ENCODE measurements at places on chromosomes 5 and 9.
A peak's percentile ranks its signal among the peaks of the same experiment; 100 is the strongest.

DNA sequence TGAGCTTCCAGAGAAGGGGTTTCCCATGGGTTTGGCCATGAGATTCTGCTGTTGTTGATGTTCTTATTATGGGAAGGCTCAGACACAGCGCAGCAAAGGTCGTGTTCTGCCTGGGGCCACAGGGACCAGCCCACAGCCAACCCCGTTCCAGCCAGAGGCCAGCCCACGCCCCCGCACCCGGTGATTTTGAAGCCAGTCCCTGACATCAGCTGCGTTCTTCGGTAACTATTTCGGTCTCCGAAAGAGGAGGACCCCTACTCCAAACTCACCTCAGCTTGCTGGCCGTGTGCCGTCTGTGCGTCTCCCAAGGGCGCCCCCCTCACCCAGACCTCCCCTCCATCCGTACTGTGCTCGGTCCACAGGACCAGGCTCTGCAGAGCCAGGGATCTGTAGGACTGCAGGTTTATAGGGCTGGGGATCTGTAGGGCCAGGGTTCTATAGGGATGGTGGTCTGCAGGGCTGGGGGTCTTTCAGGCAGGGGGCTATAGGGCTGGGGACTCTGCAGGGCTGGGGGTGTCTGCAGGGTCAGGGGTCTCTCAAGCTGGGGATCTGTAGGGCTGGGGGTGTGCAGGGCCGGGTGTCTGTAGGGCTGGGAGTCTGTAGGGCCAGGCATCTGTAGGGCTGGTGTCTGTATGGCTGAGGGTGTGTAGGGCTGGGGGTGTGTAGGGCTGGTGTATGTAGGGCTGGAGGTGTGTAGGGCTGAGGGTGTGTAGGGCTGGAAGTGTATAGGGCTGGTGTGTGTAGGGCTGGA, 11.8 kb downstream of the COL5A1 start:
- DNase-seq, result peak; percentile 81

- DNase-seq, result no peak
Measured at GRCh38 chr5:170169996-170170395, 62.8 kb upstream of the C5orf58 start.

GRCh38 chr5:473551-474192, 30.7 kb downstream of the EXOC3 start:
- peak; percentile 90 for DNase-seq

- no peak for DNase-seq
Measured at GRCh38 chr5:172641359-172642050, 442 bp downstream of the NEURL1B start.

DNA sequence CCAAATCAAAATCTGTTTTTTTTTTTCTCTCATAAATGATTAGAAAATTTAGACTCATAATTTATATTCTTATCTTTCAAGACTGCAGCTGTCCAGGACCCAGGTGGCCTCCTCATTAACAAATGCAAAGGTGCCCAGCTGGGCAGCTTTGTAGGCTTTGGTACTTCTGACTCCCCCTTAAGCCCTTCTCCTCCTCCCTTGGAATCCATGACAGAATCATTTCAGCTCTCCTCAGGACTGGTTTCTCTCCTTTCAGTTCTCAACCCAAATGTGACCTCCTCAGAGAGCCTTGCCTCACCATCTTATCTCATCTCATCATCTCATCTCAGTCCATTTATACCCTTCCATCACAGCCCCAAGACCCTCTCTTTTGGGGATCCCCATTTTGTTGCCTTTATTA, 221.7 kb downstream of the KIAA0825 start:
- DNase-seq, result no peak

DNA sequence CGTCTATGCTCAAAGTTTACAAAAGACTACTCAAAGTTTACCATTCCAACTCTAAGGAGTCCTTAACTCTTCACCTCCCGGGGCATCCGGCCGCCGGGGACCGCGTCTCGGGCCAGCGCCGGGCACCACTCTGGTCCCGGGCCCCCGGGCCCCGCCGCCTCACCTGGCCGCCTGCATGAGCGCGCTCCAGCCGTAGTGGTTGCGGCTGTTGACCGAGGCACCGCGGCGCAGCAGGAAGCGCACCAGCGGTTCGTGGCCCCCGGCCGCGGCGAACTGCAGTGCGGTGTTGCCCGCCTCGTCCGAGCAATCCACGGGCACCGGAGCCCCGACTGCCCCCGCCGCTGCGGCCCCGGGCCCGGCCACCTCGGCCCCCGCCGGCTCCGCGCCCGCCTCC, 388 bp downstream of the ANKS6 start:
- DNase-seq, result no peak

GRCh38 chr9:19699756-19700155, 89.1 kb downstream of the SLC24A2 start:
- no peak for DNase-seq

- DNase-seq, result no peak
Measured at GRCh38 chr5:181203777-181204112, 1.3 kb downstream of the TRIM7 start.

GRCh38 chr9:100999906-101000544, 28.5 kb upstream of the PLPPR1 start:
- no peak for DNase-seq

DNA sequence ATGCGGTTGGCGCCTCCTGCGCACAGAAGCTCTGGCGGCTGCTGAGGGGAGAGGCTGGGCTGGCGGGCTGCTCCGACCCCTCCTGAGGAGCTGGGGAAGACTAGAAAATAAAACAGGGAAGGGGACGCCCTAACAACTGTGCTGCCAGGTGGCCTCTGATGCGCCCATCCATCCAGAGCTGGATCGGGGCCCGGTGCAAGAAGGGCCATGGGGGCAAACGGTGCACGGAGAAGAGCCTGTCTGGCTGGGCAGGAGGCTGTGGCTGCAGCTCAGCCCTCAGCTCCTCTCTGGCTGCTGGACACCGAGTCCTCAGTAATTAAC, 21.0 kb upstream of the MRNIP start:
- DNase-seq, result peak; percentile 81

- DNase-seq, result no peak
Measured at GRCh38 chr9:105307591-105308130, 63.2 kb downstream of the SLC44A1 start.

- peak; percentile 56 for DNase-seq
Measured at GRCh38 chr9:93577975-93578682, 1.7 kb downstream of the PHF2 start.

GRCh38 chr5:126492939-126493338, 69.7 kb downstream of the GRAMD2B start:
- no peak for DNase-seq
